Ascending aorta (tissue), 2 donors: ENCODE measurements at places on chromosomes 12 and 14.

GRCh38 chr14:38901791-38902190, 201.2 kb downstream of the SEC23A start:
- no peak for DNase-seq

DNA sequence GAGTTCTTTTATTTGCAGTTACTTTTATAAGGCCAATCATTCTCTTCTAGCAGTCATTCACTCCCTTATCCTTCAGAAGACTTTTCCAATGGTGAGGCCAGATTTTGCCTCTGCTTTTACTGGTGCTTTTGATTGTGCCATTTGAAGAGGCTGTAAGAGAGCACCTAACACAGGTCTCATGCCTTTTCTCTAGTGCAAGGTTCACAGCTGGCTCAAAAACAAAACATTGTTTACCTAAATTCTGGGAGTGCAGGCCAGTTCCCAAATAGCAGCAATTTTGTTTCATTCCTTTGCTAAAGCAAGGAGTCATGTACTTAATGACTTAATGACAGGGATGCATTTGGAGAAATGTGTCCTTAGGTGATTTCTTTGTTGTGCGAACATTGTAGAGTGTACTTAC, 192.0 kb downstream of the SYT10 start:
- DNase-seq: no peak

- DNase-seq: no peak
Measured at GRCh38 chr12:29167988-29168387, 18.9 kb downstream of the FAR2 start.

GRCh38 chr12:39935275-39935674, 170.6 kb downstream of the SLC2A13 start:
- DNase-seq: no peak

DNA sequence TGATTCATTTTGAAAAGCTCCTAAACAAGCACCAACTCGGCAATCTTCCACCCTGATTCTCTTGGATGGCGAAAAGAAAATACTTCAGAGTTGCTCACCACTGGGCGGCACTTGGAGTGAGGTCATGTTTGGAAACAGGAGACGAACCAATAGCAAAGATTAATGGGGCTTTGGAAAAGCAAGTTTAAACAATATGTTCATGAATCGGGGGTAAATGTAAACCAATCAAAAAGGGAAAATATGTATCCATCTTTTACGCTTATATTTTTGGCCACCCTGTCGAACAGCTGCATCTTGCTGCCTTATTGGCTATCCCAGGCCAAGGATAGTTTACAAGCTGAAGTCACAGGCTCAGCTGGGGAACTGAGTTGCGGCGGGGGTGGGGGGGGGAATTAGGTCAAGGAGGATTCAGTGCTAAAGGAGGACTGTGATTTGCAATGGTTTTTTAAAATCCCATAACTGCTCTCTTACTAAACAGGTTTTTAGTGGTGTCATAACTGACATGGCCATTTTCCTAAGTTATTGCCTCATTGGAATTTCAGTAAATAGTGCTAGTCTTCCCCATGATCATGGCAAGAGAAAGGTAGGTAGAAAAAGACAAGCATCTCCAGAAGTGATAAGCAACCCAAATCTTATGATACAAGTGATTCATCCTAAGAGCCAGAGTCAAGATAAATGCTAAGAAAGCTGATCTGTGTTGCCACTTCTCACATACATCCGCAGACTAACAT, 210.6 kb downstream of the PHLDA1 start:
- DNase-seq: peak; percentile 83

DNA sequence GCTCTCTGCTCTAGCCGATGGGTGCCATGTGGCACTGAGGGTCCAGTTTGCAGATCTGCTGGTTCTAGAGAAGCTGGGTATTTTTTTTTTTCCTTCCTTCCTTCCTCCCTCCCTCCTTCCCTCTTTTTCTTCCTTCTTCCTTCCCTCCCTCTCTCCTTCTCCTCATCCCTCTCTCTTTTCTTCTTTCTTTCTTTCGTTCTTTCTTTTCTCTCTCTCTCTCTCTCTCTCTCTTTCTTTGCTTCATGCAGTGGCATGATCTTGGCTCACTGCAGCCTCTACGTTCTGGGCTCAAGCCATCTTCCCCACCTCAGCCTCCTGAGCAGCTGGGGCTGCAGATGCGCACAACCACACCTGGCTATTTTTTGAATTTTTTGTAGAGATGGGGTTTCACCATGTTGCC, 2.7 kb upstream of the BCL7A start:
- DNase-seq: no peak

DNA sequence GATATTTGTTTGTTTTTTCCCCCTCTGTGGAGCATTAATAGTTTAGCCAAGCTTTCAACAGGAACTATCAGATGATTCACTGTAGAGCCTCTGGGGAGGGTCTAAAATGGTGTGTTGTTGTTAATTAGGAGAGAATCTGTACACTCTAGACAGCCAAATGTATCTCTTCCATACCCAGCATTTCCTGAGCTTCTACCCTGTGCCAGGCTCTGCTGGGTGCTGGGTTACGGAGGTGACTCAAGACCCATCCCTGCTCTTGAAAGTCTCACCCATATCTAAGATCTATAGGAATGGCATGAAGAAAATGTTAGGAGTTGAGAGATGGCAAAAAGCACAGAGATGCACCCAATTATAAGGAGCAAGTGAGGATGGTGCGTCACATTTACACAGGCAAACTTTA, 245.8 kb downstream of the C12orf75 start:
- DNase-seq: no peak

DNA sequence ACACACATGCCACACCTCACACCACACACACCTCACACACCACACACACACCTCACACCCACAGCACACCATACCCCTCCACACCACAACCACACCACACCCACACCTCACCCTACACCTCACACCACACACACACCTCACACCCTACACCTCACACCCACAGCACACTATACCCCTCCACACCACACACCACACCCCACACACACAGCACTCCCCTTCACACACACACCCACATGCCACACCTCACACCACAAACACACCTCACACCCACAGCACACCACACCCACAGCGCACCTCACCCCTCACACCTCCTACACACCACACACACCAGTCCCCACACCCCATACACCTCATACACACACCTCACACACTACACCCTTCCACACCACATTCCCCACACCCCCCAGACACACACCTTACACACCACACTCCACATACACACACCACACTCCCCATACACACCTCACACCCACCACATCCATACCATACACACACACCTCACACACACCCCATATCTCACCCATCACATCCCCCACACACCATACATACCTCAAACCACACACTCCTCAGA, 80.0 kb downstream of the ACTN1 start:
- DNase-seq: no peak

DNA sequence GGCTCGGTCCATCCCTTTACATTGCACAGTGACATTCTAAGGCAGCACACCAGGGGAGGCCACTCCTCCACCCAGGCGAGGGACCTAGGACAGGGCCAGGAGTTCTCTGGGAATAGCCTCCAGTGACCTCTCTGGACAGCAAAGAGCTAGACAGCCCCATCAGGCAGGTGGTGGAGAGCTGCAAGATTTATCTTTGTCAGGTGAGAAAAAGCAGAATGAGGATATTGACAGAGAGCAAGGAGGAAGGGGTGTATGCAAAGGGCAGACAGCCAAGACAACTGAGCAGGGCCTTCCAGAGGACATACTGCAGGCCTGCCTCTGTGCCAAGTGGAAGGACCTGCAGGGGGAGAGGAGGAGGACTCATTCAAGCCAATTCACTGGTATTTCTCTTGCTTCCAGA, 112.4 kb upstream of the MAX start:
- DNase-seq: no peak

DNA sequence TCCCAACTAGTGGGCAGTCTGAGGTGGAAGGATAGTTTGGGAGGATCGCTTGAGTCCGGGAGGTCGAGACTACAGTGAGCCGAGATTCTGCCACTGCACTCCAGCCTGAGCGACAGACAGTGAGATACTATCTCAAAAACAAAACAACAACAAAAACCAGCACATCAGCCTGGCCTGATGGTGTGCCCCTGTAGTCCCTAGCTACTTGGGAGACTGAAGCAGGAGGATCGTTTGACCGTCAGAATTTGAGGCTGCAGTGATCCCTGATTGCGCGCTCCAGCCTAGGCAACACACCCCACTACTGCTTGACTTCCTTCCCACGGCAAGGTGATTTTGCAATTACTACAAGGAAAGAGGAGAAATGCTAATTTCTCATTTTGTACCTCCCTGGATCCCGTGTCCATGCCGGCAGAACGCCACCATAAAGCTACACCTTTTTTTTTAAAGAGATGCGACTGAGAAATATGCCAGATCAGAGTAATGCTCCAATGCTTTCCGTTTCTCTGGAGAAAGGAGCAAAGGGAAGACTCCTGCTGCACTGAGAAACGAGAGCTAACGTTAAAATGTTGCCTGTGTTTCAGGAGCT, 672 bp upstream of the SCFD1 start:
- no peak for DNase-seq

DNA sequence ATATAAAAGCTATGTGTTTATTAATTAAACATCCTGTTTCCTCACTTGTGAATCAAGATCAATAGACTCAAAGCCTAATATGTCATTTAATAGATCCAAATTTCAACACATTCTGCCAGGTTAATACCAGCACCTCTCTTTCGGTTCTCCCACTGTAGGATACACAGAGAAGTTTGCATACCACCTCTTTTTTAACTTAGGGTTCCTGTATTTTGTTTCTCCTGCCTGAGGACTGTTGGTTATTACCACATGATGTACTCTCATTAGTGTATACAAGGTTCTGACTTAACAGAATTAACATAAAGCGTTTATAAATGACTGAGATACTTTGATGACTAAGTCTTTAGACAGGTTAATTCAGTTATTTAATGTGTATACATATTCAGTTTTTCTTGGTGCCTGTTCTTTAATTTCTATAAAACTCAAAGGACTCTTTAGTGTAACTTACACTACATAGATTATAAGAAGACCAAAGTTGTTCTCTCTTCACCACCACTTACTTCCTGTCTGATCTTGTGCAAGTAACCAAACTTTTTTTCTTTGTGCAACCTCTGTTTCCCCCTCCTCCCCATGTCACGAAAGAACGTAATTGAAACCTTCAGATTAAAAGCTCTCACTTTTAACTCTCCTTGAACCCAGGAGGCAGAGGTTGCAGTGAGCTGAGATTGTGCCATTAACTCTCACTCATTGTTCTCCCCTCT, 89.8 kb upstream of the DNM1L start:
- DNase-seq: no peak

- peak; percentile 94 for DNase-seq
Measured at GRCh38 chr12:56078931-56079722, 838 bp upstream of the ERBB3 start.

GRCh38 chr12:110733089-110733715, 9.5 kb downstream of the PPP1CC start:
- DNase-seq: no peak

GRCh38 chr12:68794653-68795251, 13.2 kb upstream of the MDM2 start:
- no peak for DNase-seq

DNA sequence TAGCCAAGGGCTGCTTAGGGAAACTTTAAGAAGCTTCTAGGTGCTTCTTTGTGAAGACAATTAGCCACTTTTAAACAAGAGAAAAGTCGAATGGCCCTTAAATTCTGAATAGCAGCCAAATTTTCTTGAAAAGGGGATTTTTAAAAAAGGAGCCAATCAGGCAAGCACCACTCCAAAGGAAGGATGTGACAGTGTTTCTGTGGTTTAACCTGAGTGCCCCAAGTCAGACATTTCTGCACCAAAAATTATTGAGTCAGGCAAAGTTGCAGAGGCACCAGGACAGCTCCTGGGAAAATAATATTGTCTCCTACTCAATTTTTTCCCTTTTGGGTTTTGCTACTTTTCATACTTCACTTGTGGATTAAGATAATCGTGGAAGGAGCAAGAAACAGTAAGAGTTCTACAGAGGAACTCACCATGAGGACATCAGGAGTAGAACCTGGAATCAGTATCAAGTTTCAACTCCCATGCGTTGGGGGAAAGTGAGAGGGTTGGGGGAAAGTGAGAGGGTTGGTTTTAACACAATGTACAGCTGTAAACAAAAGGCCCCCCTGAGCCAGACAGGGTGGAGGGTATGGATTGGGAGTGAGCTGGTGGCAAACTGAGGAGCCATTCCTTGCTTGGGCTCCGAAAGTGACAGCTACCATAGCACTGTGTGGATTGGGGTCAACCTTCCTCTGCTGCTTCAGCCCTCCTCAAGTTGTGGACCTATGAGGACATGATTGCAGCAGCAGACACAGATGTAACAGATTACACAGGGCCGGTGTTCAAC, 90.8 kb downstream of the SLC38A1 start:
- DNase-seq: no peak

GRCh38 chr12:59484575-59484974, 111.3 kb upstream of the SLC16A7 start:
- no peak for DNase-seq

GRCh38 chr12:54294152-54294952, 6.5 kb downstream of the NFE2 start:
- DNase-seq: peak; percentile 72

DNA sequence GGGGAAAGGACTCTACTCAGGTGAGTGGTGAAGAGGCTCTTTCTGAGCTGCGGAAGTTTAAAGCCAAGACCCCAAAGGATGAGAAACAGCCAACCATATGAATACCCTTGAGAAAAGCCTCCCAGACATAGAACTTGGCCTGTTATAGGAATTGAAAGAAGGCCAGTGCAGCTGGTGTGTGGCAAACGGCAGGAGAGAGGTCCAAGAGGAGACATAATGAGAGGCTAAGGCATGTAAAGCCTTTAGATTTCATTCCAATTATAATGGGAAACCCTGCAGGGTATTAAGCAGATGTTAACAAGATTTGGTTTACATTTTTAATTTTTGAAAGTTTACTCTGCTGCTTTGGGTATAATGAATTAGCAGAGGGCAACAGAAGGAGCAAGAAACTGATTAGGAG, 552.1 kb upstream of the FBXO33 start:
- DNase-seq: no peak

DNA sequence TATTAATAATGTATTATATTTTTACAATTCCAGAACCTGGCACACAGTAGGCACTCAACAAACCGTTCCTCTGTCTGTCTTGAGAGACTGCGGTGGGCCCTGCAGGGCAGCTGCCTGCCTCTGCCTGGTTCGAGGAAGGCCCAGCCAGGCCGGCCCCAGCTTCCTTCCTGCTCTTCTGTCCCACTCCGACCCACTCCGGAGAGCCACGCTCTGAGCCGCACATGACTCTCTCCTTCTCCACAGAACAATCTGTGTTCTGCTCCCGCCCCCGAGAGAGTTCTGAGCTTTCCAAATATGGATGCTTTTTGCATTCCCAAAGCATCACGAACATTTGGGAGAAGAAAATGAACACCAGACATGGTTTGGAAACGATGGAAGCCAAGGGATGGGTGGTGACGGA, 57.3 kb downstream of the TTC7B start:
- peak; percentile 82 for DNase-seq
